SJCRH30 (cell line): ENCODE measurements at places on chromosomes 2 and 18.

DNA sequence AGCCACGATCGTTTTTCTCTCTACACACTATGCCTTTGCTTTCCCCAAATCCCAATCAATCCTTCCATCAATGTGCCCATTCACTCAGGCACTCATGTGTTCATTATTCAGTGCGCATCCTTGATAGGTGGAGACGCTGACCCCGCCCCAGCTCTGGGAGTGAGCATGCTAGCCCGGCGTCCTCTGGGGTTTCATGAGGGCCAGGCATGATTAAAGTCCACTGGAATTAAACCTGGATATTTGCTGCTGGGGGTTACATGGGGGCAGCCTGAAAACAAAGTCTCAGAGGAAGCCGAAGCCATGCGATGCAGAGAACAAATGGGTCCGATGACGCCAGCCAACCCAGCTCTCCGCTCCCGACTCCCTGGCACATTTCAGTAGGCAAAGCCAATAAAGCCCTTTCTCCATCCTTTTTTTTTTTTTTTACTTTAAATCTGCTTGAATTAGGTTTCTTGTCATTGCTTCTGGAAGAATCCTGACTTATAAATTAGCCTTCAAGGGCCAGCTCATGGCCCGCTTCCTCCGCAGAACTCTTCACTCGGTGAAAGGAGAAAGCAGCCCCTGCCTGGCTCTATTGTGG is 316.4 kb upstream of the ID2 start:
- H3K27me3 ChIP-seq, result no peaks in the 10 kb centered on the region
- no peaks in the 10 kb centered on the region for H3K36me3 ChIP-seq
- H3K4me1 ChIP-seq, result no peaks in the 10 kb centered on the region
- H3K27ac ChIP-seq, result no peak overlapping the region
- no peak for DNase-seq
- H3K4me3 ChIP-seq, result no peak overlapping the region

DNA sequence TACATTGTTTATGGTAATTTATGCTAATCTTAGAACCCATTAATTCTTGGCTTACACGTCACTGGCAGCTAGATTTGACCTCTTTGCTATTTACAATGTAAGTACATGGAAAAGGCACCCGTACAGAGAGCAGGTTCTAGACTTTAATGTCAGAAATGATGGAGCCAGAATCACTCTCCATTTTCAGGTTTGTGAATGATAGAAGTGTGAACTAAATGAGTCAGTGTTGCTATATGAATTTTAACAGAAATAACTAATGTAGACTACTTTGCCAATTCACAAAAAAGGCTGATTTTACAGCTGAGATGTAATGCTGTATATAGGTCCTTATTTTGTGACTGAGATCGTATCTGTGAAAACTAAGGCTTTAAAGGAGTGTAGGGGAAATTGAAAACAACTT is 214.6 kb downstream of the LDLRAD4 start:
- H3K4me3 ChIP-seq, result no peak overlapping the region
- no peak for DNase-seq
- no peak overlapping the region for H3K27ac ChIP-seq

- H3K4me1 ChIP-seq, result no peaks in the 10 kb centered on the region
- no peak overlapping the region for H3K4me3 ChIP-seq
- H3K36me3 ChIP-seq, result no peaks in the 10 kb centered on the region
- no peaks in the 10 kb centered on the region for H3K27me3 ChIP-seq
- peak; percentile 18 for DNase-seq
- H3K27ac ChIP-seq, result no peak overlapping the region
Measured at GRCh38 chr2:177348733-177349693, 43.6 kb upstream of the AGPS start.

GRCh38 chr2:218961229-218961628 is 1.8 kb downstream of the CDK5R2 start:
- H3K27ac ChIP-seq, result no peak overlapping the region
- no peaks in the 10 kb centered on the region for H3K36me3 ChIP-seq
- H3K27me3 ChIP-seq, result no peaks in the 10 kb centered on the region
- H3K4me3 ChIP-seq, result no peak overlapping the region
- DNase-seq, result no peak
- H3K4me1 ChIP-seq, result peaks cover 14% of the 10 kb centered on the region

- H3K27me3 ChIP-seq, result no peaks in the 10 kb centered on the region
- no peak for DNase-seq
- H3K4me1 ChIP-seq, result 0 out of 2 replicates have a peak, but pooled peaks cover 3% of the 10 kb centered on the region
- H3K27ac ChIP-seq, result no peak overlapping the region
- H3K36me3 ChIP-seq, result peaks cover 7% of the 10 kb centered on the region; the same call in 1 of the 2 replicates
Measured at GRCh38 chr2:69434753-69435152, 2.5 kb downstream of the NFU1 start.
